ENCODE measurements at places on chromosomes 2 and 18. TPM values are rescaled to one million over a fixed set of nuclear protein-coding genes. Genes with fewer than 3 reads are reported as not detected.

The VWA3B gene
- total RNA-seq, result not detected

The LBH gene
- 7.1 TPM for total RNA-seq

DNA sequence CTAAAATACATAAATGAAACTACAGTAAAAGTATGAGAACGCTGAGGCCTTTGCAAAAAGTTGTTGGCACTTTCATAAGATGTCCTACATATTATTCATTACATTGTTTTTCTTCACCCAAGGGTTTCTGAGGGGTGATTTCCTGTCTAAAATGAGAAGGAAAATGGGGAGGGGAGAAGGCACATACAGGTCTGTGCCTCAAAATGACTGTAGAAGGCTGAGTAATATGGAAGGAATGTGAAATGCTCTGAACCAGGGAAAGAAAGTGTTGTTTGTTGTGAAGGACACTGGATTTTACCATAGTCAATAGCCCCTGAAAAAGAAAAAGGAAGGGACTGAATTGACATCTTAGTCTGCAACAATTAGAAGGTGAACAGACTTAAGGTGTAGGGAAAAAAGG, 99.5 kb upstream of the RNF152 start:
- no peak for DNase-seq
- H3K4me1 ChIP-seq, result no peaks in the 10 kb centered on the region
- H3K27ac ChIP-seq, result no peak overlapping the region
- no peaks in the 10 kb centered on the region for H3K36me3 ChIP-seq
- no peak overlapping the region for H3K4me3 ChIP-seq

The CCL20 gene
- total RNA-seq, result not detected

DNA sequence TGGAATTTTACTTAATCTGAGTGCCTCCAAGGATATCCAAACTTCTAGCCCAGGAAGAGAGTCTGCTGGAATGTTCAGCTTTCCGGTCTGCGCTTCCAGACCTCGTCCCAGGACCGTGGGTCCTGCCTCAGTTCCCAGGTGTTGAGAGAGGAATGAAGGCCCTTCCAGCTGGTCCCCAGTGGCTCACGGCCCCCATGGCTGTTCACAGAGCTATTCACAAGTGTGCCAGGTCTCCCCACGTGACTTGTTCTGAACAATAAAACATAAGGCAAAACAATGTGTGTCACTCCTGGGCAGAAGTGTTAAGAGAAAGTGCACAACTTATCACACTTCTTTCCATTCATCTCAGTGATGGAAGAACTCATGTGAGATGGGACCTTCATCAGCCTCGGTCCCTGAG, 20.1 kb upstream of the TEX51 start:
- no peaks in the 10 kb centered on the region for H3K36me3 ChIP-seq
- H3K4me3 ChIP-seq, result no peak overlapping the region
- no peaks in the 10 kb centered on the region for H3K27me3 ChIP-seq
- H3K27ac ChIP-seq, result no peak overlapping the region
- H3K4me1 ChIP-seq, result no peaks in the 10 kb centered on the region
- no peak for DNase-seq

DNA sequence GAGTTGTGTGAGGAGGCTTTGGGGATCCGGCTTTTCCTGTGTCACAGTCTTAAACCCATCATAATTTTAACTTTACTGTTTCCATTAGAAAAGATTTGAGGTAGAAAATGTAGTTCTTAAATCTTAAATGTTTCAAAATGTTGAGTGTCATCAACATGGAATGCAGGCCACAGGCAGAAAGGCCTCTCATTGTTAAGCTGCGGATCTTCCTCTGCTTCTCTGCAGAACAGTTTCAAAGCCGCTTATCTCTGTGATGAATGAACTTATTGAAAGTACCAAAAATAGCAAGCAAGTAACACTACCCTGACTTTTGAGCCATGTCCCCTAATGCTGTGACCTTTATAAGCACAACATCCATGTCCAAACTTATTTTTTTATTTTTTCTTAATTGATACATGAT, 1645.8 kb downstream of the DPP10 start:
- no peak overlapping the region for H3K27ac ChIP-seq
- no peaks in the 10 kb centered on the region for H3K36me3 ChIP-seq
